AG10803 (cell line): ENCODE measurements at places on chromosomes 12 and 14.

- DNase-seq = peak; percentile 6
Observed at GRCh38 chr12:22529281-22530060, 14.9 kb downstream of the C2CD5 start.

- DNase-seq = no peak
Observed at GRCh38 chr12:51265024-51265423, 5.2 kb downstream of the SMAGP start.

DNA sequence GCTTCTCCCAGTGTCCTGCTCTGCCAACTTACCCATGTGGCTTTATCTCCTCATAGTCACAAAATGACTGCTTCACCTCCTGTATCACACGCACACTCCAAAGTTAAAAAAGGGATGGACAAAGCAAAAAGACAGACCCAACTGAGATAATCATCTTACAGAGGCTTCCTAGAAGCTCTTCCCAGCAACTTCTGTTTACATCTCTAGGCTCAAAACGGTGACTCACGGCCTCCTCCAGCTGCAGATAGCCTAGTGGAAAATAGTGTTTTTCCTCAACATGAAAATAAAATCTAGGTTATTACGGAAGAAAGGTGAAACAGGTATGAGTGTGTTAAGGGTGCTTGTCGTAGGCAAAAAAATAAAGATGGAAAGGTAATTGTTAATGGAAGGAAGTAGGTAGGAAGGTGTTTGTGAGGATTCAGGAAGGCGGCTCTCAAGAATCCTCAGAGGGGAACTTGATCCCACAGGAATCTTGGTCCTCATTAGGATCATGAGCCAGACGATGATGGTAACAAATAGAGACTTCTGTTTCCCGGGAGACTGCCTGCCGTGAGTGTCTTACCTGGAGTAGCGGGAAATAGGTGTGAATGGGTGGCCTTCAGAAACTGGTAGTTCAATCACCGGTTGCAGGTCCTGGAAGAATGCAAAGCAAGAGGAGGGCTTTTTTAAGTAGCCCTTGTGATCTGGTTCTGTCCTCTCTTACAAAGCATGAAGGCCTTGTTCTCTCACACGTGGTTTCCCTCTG is 487.5 kb upstream of the TMEM132C start:
- DNase-seq = peak; percentile 1

DNA sequence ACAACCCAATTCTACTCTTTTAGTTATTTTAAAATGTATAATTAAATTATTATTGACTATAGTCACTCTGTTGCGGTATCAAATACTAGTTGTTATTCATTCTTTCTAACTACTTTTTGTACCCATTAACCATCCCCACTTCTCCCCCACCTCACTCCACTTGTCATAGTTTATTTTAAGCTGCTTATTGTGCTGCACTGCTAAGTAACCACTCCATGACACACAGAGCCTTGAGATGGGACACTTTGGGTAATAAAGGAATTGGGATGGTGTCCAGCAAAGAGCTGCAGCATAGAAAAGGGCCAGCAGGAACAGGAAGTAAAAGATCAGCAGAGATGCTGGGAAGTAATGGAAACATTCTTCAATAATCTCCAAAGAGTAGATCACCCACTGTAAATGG is 123.0 kb downstream of the RPS29 start:
- DNase-seq = no peak

DNA sequence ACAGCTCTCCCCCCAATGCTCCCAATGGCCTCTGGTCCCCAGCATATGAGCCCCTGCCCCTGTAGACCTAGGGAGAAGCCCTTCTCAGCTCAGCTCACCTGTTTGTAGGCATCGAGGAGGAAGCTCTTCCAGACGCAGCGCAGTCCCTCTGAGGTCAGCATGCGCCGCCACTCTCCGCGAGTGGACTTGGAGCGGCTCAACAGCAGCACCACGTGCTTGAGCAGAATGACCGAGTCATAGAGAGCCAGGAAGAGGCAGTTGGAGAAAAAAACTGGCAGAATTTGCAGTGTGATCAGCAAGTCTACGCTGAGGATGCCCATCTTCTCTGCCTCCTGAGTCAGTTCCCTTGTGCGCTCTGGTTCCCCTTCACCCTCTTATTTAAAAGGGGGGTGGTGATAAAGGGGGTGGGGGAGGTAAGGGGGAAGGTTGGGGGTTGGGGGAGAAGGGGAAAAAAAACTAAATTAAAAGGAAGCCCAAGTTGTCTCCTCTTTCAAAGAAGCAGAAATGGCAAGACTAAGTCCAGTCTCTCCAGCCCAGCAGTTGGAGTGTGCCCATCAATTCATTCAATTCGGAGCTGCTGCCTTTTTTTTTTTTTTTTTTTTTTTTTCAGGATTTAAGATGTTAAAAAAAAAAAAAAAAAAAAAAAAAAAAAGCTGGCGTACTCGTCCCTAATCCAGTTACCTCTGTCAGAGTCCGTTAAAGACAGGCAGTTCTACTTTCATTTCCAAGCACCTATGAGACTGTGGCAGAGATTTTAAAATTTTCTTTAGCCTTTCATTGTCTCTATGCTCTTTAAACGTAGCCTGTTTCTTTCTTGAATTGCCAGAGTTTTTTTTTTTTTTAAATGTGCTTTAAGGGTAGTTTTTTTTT is at the start of gene DIO2:
DIO2 (minus strand) TSS at position 352 of the 870 bp plus-strand sequence; CDS start at position 320, 32 bp downstream.
- DNase-seq = peak; percentile 38

DNA sequence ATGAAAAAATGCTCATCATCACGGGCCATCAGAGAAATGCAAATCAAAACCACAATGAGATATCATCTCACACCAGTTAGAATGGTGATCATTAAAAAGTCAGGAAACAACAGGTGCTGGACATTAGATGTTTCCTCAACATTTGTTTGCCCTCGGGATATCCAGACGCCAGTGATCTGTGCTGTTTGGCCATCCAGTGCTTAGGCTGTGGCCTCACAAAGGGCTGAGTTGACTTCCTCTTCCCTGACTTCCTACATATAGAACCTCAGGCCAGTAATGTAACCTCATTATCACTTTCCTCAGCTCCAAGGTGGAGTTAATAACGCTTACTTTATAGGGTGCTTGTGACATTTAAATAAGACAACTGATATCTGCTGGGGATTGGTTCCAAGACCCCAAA is 51.8 kb downstream of the SLC15A5 start:
- no peak for DNase-seq

- DNase-seq = no peak
Observed at GRCh38 chr12:96587691-96588090, 98.3 kb downstream of the CFAP54 start.

GRCh38 chr12:103632554-103633216 is 45.6 kb downstream of the STAB2 start:
- DNase-seq = peak; percentile 46
